Sigmoid colon (tissue), 7 donors: ENCODE measurements at places on chromosomes 16 and 17.

DNA sequence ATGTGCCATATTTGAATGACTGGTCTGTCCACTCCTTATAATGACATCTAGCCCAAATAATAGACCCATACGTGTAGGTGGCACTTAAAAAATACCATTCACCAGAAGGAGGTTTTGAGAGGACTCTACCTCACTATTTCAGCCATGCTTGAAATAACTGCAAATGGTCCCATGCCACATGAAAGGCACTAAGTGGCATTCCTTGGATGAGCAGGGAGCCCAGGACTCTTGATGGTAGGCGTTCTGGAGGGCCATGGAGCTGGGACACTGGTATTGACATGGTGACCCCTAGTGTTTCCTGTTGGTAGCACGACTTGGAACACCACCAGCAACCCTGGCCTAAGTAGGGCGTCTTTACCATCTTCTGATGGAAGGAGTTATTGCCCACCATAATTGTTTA is 148.7 kb upstream of the ZFHX3 start:
- peak; percentile 84 for DNase-seq

GRCh38 chr17:40062329-40063186 is at the start of gene THRA:
Gene THRA, plus strand, starts transcription at chr17:40062965. Its CDS starts 11,524 bp downstream, at chr17:40074489.
- DNase-seq: peak; percentile 88

DNA sequence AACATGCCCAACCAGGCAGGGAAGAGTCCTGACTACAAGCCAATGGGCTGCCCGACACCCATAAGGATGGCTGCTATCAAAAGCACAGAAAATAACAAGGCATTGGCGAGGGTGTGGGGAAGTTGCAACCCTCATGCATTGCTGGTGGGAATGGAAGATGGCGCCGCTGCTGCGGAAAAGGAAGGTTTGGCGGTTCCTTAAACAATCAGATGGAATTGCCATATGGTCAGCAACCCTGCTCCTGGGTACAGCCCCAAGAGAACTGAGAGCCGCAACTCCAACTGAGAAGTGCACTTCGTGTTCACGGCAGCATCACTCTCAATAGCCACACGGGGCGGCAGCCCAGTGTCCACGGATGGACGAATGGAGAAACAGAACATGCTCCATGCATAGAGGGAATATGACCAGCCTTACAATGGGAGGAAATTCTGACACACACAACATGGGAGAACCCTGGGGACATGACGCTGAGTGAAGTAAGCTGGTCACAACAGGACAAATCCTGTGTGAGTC is 193.3 kb downstream of the RBFOX3 start:
- no peak for DNase-seq

GRCh38 chr17:28912281-28912937 is 9.5 kb upstream of the DHRS13 start:
- DNase-seq: no peak

DNA sequence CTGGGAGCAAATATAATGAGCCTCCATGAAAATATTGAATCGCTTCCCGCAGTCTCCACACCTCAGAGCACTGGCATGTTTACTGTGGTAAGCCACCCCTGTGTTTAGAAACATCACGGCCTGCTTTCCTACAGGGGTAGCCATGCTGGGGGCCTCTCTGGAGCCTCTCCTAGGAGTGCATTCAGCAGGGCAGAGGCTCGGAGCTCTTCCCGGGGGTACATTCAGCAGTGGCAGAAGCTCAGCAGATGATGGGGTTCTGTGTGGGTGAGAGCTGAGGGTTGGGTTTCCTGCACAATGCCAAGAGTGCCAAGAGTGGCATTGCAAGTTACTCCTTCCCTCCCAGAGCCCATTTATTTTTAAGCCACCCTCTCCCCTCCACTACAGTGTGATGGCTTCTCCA is 386.6 kb downstream of the SEC14L1 start:
- no peak for DNase-seq

DNA sequence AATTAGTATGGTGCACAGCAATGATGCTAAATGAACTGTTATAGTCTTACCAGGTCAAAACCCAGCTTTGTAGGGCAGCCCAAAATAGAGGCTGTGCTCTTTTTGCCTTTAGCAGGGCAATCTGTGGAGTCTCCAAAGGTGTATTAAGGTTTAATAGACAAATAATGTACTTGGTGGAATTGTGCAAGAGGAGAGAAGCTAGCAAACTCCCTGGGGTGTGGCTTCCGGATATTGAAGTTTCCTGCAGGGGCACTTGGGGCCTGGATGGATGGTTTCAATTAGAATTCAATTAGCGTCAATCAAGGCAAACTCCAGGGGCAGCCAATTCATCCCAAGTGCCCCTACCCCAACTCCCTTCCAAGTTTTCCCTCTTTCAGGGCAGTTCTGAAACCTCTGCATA is 285.8 kb downstream of the UTP18 start:
- DNase-seq: no peak

- DNase-seq: peak; percentile 82
Observed at GRCh38 chr16:79599837-79600637, 500 bp downstream of the MAF start.

GRCh38 chr16:74591876-74592650 is 14.9 kb downstream of the GLG1 start:
- DNase-seq: no peak

GRCh38 chr16:51759329-51759728 is 608.3 kb upstream of the SALL1 start:
- DNase-seq: no peak
